CMK (cell line): ENCODE measurements at places on chromosomes 6 and 20.

- DNase-seq, result no peak
Observed at GRCh38 chr20:62641321-62642050, 817 bp upstream of the SLCO4A1 start.

- DNase-seq, result no peak
Observed at GRCh38 chr20:32449890-32450401, 91.8 kb downstream of the ASXL1 start.

DNA sequence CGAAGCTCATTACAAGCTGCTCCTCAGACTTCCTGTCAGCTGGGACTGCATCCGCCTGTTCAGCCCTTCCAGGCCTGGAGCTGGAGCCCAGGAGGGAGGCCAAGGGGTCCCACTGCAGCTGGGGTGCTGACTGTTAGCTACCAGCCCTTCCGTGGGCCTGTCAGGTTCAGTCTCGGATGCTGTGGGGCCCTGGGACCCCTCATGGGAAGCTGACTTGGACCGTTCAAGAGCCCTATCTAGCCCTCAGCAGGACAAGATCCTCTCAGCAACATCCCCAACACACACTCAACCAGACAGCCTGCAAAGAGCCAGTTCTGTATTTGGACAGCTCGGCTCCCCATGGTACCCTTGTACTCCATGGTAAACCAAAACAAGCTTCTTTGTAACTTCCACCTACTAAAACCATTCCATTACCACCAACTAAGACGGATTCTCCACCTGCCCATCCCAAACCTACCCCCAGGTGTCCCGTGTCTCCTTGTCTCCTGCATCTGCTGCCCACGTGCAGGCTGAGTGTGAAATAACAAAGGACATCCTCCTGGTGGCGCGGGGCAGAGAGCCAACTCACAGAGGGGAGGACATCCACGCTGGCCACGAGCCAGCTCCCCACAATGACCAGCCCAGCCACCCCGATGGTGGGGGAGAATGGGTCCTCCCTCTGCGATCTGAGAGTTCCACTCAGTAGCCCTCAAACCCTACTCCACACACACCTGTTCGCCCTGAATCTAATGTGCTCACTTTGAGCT, 111.2 kb downstream of the TAF4 start:
- DNase-seq, result no peak

GRCh38 chr20:19890445-19891051, 126.6 kb upstream of the NAA20 start:
- no peak for DNase-seq

DNA sequence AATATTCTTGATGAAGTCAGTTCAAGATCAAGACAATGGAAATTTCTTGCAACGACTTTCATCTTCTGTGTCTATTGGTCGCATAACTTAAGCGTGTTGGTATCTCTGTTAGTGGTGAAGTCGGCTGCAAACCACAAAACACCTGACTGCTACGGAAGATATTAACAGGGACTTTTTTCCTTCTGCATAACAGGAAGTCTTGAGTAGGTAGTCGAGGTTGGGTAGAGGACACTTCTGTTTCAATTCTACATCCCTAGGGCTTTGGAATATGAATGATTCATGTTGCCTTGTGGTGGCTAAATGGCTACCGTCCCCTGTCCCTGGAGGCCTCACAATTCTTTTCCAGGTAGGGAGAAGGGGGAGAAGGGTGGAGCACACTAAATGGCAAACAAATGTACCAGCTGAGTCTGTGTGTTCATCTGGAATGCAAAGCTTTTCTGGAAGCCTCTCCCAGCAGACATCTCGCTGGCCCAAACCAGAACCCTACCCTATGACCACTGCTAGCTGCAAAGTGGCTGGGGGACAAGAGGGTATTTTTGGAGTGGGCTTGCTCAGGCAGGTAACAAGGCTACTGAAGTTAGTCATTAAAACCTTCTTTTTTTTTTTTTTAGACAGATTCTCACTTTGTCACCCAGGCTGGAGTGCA, 34.6 kb upstream of the NKX2-2 start:
- no peak for DNase-seq

GRCh38 chr6:11236076-11236750, 3.7 kb upstream of the NEDD9 start:
- DNase-seq, result no peak

- DNase-seq, result no peak
Observed at GRCh38 chr6:113433335-113433991, 423.7 kb upstream of the MARCKS start.

DNA sequence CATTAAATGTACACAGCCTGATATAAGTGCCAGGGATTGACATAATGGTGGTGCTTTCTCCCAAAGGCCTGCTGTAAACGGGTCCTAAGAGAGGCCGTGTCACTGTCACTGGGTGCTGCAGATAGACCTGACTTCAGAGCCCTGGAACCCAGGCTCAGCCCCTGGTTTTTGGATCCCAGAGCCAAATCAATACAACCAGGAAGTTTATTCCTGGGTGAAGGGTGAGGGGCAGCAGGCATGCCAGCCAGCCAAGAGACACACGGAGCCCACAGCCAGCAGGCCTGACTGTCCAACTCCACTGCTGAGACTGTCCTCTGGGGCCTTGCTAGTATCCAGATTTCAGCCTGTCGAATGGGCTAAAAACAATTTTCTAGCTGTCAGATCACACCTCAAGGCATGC, 12.8 kb upstream of the ARMC12 start:
- DNase-seq, result no peak

GRCh38 chr6:44452725-44453124, 65.2 kb downstream of the CDC5L start:
- DNase-seq, result no peak

DNA sequence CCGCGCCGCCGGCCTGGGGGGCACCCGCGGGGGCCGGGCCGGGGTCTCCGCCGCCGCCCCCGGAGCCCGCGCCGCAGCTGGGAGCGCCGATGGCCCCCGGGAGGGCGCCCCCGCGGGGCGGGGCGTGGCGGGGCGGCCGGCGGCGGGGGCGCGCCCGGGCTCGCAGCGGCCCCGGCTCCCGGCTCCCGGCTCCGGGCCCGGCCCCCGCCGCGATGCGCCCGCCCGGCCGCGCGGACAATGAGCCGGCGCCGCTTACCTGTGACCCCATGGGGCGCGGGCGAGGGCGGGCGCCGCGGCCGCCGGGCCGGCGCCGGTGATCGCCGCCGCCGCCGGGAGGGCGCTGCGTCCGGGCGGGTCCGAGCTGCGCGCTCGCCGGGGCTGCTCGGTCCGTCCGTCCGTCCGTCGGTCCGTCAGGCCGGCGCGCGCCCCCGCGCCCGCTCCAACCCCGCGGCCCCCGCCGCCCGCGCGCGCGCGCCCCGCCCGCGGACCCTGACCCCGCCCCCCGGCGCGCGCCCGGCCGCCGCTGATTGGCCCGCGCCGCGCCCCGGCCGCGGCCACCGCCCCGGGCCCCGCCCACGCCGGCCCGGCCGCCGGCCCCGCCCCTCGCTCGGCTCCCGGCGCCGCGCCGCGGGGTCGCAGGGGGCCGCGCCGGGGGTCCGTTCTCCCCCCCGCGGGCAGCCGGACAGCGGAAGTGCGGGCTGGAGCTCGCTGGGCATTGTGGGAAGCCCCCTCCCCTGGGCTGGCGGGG, at the start of gene ZBTB46:
ZBTB46 (minus strand) TSS at position 424 of the 748 bp plus-strand sequence. CDS start 40,507 bp downstream, outside the sequence.
- no peak for DNase-seq

- DNase-seq, result no peak
Observed at GRCh38 chr6:161459008-161459615, 185.3 kb upstream of the AGPAT4 start.

DNA sequence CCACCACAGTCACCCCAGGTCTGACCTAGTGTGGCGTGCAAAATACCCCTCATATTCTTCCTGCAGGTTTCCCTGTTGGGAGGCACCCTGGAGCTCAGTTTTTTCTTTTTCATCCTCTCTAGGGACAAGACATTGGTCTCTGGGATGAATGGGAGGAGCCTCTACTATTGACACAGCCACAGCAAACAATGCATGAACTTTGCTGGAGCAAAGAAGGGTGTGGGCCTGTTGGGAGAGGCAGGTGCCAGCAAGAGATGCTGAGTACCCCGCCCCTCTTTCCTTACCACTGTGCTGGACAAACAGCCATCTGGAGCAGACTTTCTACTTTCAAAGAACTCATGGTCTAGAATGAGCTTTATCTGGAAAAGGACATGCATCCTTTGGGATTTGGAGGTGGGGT, 10.1 kb downstream of the TGM3 start:
- no peak for DNase-seq

DNA sequence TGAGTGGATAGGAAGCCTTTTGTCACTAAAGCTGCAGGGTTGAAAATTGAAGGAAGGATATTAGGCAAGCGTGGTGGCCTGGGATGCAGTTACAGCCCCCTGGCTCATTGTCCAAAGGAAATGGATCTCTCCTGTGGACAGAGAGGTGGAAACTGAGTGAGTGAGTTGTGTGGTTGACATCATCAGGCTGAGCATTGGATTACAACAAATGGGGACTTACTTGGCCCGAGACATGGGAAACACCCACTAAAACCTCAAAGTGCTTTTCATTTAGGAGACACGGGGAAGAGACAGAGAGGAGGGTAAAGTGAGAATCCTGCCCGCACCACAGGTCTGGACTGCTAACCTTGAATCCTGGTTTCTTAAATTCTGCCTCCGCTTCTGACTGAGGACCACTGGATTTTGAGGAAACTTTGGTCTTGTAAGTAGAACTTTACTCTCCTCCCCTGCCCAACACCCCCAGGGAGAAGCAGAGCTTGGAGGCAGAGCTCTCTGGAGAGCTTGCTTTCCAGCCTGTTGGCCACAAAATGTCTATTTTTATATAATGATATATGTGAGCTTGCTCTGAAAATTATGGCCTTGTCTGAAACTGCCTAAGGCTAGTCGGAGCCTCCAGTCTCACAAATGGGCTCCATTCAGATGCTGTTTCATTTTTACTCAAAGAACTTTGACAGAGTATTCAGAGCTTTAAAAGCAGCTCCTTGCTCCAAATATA, at the start of gene PKIG:
PKIG (plus strand) TSS at position 269 of the 715 bp plus-strand sequence. CDS start 31,978 bp downstream, outside the sequence.
- DNase-seq, result no peak

GRCh38 chr6:134175532-134176263, 123.3 kb upstream of the SLC2A12 start:
- no peak for DNase-seq

GRCh38 chr6:117515326-117515725, 32.9 kb downstream of the DCBLD1 start:
- DNase-seq, result no peak

DNA sequence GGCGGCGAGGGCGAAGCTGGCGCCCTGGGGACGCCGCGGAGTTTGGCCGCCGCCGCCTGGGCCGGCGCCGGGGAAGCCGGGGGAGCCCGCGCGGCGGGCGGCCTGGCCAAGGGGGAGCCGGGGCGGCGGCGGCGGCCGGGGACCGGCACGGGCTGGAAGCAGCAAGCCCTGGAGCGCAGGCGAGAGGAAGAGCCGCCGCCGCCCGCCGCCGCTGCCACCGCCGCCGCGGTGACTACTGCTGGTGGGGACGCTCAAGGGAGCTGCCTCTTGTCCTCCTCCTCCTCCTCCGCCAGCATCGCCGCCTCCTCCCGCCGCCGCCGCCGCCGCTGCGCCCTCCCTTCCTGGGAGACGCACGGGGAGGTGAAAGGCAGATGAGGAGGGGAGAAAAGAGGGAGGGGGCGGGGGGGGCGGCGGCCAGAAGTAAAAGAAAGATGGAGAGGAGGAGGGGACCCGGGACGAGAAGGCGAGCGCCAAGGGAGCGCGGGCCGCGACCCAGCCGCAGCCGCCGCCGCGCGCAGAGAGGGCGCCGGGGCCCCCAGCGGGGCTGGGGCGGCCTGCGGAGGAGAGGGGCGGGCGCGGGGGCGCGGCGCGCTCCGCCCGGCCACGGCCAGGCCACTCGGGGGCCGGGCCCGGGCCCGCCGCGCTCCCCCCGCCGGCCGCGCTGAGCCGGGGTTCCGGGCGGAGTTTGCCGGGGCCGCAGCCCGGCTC, 846 bp downstream of the PDE10A start:
- no peak for DNase-seq

DNA sequence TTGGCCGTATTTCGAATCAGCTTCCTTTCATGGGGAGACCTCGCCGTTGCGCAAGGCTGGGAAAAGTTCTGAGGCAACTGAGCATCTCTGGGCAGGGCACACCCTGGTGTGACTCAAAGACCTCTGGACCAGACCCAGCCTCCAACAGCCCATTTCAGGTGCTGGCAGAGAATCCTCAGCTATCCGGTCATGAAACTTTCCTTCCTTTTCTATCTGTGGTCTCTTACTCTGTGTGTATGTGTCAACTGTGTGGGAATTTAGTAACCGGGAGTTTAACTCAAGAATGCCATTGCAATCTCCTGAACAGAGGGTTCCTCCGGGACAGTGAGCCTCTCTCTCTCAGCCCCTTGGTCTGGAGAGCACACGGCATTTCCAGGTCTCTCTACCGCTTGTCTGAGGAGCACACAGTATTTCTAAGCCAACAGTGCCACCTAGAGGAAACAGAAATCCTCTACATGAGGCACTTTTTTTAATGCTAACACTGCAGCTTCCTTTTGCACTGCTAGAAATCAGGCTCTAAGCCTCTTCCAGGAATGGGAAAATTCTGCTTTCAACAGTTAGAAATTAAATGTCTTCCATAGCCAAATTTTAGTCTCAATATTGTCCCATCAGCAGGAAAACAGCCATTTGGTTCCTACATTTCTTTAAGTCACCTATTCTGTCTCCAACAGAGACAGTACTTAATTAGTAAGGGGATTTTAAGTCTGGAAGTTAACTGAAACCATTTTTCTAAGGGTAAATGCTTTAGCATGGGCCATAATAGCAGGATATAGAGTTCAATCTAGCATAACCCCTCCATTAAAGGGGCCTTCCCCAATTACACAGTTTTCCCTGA, 32.7 kb downstream of the PLN start:
- peak; percentile 49 for DNase-seq

GRCh38 chr20:7971536-7972280, 31.4 kb upstream of the HAO1 start:
- DNase-seq, result no peak

- no peak for DNase-seq
Observed at GRCh38 chr6:37723016-37723415, 25.3 kb upstream of the MDGA1 start.
